ENCODE measurements at places on chromosomes 1 and 21. TPM values are rescaled to one million over a fixed set of nuclear protein-coding genes. Genes with fewer than 3 reads are reported as not detected.
A peak's percentile ranks its signal among the peaks of the same experiment; 100 is the strongest.

B3GALT5 gene
- total RNA-seq, result 0.89 TPM

GRCh38 chr1:89125913-89126580, at the start of gene GBP2:
GBP2 (minus strand) TSS chr1:89126114; CDS start chr1:89121966, 4,148 bp downstream.
- H3K27me3 ChIP-seq, result no peaks in the 10 kb centered on the region
- no peaks in the 10 kb centered on the region for H3K4me1 ChIP-seq
- peak within 1 kb of the TSS; percentile 74 for H3K27ac ChIP-seq
- peak within 1 kb of the TSS; percentile 52 for H3K4me3 ChIP-seq
- no peak for DNase-seq

DNA sequence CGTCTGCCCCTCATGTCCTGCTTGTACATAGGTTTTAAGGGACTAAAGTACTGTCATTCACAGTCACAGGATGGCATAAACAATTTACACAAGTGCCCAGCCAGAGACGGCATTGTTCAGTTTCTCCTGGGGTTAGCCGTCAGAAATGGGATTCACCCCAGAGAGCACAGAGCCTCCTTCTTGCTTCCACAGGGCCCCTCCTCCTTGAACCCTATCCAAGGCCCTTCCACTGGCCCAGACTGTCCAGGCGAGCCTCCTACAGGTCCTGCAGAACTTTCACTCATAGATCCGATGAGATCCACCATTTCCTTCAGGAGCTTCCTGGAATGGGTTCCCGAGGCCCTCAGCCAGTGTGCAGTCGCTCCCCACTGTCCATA, 10.0 kb downstream of the AVPR1B start:
- no peaks in the 10 kb centered on the region for H3K27me3 ChIP-seq
- H3K27ac ChIP-seq, result no peak overlapping the region
- no peak for DNase-seq
- H3K4me1 ChIP-seq, result peaks cover 2% of the 10 kb centered on the region
- no peaks in the 10 kb centered on the region for H3K36me3 ChIP-seq
- no peak overlapping the region for H3K4me3 ChIP-seq

DNA sequence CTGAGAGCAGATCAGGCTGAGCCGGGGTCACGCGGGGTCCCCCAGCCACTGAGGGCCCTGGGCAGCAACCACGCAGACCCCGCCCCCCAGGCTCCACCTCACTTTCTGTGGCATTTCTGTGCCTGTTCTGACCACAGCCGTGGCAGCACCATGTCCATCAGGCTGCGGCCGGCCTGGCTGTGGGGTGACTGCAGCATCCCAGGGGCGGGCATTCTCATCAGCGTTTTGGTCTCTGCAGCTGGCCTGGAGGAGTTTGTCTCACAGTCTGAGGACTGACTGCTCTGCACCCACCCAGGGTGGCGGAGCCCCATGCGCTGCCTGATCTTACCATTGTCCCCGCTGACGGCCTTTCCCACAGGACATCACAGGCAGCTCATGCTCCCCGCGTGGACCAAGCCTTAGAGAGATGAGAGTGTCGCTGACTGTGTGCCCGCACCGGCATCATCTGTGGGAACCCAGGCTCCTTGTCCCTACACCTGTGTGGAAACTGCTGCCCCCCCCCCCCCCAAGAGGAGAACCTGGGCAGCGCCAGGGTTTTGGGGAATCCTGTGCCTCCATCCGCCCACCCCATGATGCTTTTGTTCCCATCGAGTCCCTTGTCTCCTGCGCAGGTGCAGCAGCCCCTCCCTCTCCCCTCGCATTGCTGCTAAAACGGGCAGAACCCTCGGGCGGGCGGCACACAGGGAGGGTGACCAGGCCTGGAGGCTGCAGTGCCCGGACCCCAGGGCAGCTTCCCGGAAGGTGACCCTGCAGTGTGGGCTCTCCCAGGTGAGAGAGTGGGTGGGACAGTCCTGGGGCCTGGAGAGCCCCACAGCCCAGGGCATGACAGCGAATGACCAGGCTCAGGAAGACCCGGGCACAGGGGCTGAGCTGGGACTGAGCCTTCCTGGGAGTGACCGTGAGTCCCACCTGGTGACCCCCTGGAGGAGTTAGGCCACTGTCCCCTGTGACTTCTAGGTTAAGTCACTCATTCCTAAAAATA, 1.8 kb downstream of the KRTAP10-1 start:
- H3K36me3 ChIP-seq, result no peaks in the 10 kb centered on the region
- no peak for DNase-seq
- no peaks in the 10 kb centered on the region for H3K4me1 ChIP-seq
- H3K27ac ChIP-seq, result no peak overlapping the region
- H3K27me3 ChIP-seq, result no peaks in the 10 kb centered on the region

- no peak overlapping the region for H3K27ac ChIP-seq
- no peaks in the 10 kb centered on the region for H3K27me3 ChIP-seq
- no peak overlapping the region for H3K4me3 ChIP-seq
- H3K4me1 ChIP-seq, result no peaks in the 10 kb centered on the region
- no peak for DNase-seq
Measured at GRCh38 chr1:70866542-70867264, 180.9 kb downstream of the PTGER3 start.

DNA sequence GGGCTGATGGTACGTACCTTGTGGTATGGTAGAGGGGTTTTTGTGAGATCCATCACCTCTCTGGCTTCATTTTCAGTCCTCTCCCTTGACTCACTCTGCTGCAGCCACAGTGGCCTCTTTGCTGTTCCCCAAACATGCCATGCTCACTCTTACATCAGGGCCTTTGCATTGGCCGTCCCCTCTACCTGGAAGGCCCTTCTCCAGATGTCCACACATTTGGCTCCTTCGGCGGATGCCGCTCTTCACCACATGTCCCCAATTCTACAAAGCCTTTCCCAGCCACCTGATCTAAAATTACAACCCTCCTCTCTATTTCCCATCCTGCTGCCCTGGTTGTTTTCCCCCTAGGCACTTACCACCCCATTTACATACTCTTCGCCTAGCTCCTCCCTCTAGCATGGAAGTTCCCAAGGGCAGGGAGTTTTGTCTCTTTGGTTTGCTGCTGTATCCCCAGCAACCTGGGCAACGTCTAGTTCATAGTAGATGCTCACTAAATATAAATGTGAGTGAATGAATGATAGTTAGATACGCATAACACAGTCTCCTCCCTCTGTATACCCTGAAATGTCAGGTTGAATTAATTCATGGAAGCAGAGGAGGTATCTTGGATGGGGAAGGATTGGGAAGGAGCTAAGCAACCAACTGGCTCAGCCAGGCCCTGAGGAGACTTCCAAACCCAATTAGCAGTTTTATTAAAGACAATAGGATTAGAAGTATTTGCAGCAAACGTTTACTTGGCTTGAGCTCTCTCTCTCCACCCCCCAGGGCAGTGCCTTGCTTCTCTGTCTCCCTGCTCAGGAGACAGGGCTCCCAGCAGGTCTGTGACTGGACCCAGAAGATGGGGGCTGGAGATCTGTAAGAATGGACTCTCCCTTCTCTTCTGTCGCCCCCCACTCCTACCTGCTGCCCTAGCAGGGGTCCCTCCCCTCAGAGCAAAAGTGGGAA, 264.2 kb downstream of the GRIK3 start:
- H3K27me3 ChIP-seq, result no peaks in the 10 kb centered on the region
- no peaks in the 10 kb centered on the region for H3K36me3 ChIP-seq
- no peaks in the 10 kb centered on the region for H3K4me1 ChIP-seq
- H3K27ac ChIP-seq, result no peak overlapping the region

DNA sequence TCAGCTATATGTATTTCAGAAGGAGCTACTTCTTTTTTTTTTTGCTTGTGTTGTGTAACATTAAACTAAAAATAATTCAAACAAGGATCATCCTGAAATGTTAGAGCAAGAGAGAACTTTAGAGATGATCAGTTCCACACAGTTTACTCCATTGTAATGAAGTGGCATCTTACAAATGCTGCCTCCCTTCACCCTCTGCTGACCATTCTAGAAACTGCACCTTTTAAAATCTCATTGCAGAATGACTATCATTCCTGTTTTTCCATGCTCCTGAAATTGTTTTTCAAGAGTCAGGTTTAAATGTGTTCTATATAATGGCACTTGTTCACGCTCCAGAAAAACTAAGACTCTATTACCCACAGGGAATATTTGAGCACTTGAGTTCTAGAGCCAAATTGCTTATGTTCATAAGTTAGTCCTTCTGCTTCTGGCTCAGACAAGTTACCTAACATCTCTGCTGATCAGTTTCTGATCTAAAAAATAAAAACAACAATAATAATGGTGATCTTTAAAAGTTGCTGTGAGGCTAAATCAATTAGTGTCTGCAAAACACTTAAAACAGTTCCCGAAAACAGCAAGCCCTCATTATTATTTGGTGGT, 21.5 kb upstream of the SLC44A5 start:
- no peaks in the 10 kb centered on the region for H3K36me3 ChIP-seq
- H3K27ac ChIP-seq, result no peak overlapping the region
- H3K4me3 ChIP-seq, result no peak overlapping the region
- no peaks in the 10 kb centered on the region for H3K4me1 ChIP-seq

DNA sequence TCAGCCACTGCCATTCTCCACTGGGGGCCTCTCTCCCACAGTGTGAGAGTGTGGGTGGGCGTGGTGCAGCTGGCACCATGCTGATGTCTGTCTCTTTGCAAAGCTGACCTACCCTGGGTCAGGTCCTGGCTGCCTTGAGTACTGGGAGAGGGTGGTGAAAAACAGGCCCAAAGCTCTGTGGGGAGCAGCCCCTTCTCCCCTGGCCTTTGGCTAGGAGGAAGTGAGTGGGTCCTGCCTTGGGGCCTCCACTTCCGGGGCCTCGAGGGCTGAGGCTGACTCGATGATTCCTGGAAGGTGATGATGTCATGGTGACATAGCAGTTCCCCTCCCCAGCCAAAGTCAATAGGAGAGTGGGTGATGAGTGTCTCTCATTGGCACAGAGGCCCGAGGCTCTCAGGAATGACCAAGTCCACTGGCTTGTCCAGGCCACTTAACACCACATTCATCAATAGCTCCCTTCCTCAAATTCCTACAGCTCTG, 53.0 kb downstream of the IER5 start:
- H3K4me1 ChIP-seq, result no peaks in the 10 kb centered on the region
- no peaks in the 10 kb centered on the region for H3K36me3 ChIP-seq
- no peaks in the 10 kb centered on the region for H3K27me3 ChIP-seq
- no peak overlapping the region for H3K27ac ChIP-seq

Measured in ovary (tissue), 10 donors.